ENCODE measurements at places on chromosomes 11 and 22. TPM values are rescaled to one million over a fixed set of nuclear protein-coding genes. Genes with fewer than 3 reads are reported as not detected.
A peak's percentile ranks its signal among the peaks of the same experiment; 100 is the strongest.

The DCHS1 gene
- total RNA-seq = 7.7 TPM

The CRYBA4 gene
- 2.0 TPM for total RNA-seq

The NPAS4 gene
- 0.50 TPM for total RNA-seq

The MPPED2 gene
- 1.6 TPM for total RNA-seq

DNA sequence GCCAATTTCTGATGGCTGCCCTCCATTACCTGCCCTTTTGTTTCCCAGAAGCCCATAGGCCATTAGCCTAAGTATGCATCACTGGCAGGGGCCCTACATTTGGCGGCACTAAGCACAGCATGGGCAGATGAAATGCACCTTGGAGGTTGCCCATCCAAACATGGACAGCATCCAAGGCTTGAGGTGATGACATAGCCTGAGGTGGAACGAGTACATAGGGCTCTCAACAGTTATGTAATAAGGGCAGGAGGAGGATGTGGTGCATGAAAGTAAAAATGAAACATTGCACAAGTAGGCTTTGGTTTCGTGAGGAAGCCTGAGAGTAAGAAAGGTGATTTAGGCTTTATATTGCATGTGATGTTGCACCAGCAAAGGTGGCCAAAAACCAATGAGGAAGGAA, 148.1 kb downstream of the FAM76B start:
- DNase-seq = no peak

GRCh38 chr11:128469220-128469619, 118.1 kb downstream of the ETS1 start:
- no peak for DNase-seq

- no peak for DNase-seq
These were observed 266.4 kb downstream of the KCNA4 start for GRCh38 chr11:29750392-29750791.

GRCh38 chr11:128409476-128409875, 177.9 kb downstream of the ETS1 start:
- DNase-seq = peak; percentile 80

GRCh38 chr11:104078245-104078644, 41.8 kb downstream of the DDI1 start:
- DNase-seq = no peak

- DNase-seq = no peak
These were observed 430.8 kb upstream of the CNTN5 start for GRCh38 chr11:98589967-98590366.

DNA sequence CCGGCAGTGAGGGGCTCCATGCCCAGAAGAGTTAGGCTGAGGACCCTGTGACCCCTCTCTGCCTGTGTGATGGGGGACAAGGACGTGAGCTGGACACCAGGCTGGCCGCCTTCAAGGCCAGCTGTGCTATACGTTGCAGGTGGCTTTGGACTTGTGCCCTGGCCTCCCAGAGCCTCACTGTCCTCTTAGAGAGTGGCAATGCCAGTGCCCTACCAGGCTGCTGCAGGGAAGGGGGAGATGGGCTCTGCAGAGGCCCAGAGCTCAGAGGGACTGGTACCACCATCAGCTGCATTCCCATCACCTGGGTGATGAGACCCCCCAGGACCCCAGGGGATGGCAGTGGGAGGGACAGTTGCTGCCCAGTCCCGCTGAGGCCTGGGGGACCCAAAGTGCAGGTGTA, 90.4 kb upstream of the SHISAL1 start:
- DNase-seq = no peak

GRCh38 chr11:134398644-134399292, 13.3 kb downstream of the B3GAT1 start:
- no peak for DNase-seq

- no peak for DNase-seq
These were observed 3.0 kb downstream of the MN1 start for GRCh38 chr22:27798511-27799014.
